ENCODE measurements at places on chromosomes 5 and 9.
A peak's percentile ranks its signal among the peaks of the same experiment; 100 is the strongest.

DNA sequence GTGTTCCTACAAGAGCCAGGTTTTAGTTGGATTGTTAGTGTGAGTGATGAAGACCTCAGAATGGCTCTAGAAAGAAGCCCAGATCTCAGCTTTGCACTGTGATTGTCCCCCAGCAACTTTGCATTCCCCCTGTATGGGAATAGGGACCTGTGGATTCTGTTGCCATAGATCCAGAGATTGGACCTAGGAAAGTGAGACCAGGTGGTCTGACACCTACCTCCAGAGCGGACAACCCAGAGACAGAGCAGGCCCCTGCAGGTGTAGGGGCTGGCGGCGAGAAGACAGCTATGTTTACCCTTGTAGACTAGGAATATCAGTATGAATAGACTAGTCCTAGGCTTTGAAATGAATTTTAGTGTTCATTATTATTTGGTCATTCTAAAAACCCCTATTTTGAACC is 53.6 kb downstream of the IRF1 start:
- DNase-seq = no peak

DNA sequence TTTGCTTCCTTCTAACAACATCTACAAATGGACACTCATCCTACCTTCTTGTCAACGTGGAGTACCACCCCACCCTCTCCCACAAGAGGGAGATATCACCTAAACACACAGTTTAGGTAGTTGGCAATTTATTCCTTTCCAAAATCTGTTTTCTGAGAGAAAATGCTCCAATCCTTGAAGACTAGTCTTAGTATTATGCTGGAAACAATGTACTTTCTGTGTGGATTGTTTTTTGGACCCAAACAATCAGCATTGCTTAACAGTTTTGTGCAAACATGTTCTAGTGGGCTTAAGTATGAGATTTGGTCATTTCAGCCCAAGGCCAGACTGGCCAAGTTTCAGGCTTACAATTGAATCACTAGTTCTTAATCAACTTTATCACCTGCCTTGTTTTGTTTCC is 359.1 kb downstream of the ARHGEF28 start:
- DNase-seq = no peak

DNA sequence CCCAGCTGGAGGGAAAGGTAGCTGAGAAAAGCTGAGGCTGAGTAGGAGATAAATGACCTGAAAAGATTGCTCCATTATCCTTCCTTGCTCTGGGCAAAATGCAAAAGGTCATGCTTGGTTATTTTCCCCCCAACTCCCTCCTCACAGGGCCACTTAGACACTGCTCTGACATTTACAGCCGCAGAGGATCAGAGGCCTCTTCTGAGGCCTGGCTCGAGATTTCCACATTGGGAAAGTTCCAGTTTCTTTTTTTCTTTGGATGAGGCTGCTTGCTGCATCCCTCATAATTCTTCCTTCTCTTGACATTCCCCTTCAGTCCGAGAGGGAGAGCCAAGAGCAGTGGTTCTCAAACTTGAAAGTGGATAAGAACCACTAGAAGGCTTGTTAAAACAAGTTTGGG is 60.1 kb upstream of the HSPA9 start:
- no peak for DNase-seq

DNA sequence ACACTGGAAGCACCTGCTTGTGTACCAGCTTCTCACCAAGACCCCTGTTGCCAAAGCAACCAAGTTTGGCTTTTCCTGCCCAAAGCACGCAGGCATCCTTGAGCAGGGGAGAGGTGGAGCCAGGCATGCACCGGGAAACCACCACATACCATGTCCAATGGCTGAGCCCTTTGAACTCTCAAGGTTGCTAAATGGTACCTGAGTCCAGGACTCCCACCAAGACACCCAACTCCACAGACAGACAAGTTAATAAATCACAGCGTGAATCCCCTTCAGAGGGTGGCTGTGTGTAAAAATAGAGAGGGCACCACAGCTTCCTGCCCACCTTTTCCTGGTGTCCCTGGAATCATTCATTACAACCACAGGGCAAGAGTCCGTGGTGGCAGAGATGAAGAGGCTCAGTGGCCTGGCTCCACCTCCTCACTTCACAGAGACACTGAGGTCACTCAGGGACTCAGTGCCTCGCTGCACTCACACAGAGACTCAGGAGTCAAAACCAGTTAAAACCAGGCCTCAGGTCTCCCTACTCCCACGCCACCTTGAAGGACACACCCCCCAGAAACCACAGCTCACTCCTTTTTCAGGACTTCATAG is 143.7 kb downstream of the C5orf15 start:
- no peak for DNase-seq

DNA sequence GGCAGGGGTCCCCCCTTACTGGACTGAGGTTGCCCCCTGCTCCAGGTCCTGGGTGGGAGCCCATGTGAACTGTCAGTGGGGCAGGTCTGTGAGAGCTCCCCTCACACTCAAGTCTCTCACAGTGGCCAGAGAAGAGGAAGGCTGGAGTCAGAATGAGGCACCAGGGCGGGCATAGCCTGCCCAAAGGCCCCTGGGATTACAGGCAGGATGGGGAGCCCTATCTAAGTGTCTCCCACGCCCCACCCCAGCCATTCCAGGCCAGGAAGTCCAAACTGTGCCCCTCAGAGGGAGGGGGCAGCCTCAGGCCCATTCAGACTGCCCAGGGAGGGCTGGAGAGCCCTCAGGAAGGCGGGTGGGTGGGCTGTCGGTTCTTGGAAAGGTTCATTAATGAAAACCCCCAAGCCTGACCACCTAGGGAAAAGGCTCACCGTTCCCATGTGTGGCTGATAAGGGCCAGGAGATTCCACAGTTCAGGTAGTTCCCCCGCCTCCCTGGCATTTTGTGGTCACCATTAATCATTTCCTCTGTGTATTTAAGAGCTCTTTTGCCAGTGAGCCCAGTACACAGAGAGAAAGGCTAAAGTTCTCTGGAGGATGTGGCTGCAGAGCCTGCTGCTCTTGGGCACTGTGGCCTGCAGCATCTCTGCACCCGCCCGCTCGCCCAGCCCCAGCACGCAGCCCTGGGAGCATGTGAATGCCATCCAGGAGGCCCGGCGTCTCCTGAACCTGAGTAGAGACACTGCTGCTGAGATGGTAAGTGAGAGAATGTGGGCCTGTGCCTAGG is at the start of gene CSF2:
TSS of gene CSF2 (plus strand) at position 559 of the 783 bp plus-strand sequence. CDS start at position 594, 35 bp downstream.
- no peak for DNase-seq

GRCh38 chr9:127202461-127203169 is 62.0 kb upstream of the GARNL3 start:
- no peak for DNase-seq

GRCh38 chr5:115349001-115349817 is 52.8 kb upstream of the CCDC112 start:
- no peak for DNase-seq

- DNase-seq = peak; percentile 97
These were observed 51.1 kb downstream of the C9orf152 start for GRCh38 chr9:110156902-110157301.

DNA sequence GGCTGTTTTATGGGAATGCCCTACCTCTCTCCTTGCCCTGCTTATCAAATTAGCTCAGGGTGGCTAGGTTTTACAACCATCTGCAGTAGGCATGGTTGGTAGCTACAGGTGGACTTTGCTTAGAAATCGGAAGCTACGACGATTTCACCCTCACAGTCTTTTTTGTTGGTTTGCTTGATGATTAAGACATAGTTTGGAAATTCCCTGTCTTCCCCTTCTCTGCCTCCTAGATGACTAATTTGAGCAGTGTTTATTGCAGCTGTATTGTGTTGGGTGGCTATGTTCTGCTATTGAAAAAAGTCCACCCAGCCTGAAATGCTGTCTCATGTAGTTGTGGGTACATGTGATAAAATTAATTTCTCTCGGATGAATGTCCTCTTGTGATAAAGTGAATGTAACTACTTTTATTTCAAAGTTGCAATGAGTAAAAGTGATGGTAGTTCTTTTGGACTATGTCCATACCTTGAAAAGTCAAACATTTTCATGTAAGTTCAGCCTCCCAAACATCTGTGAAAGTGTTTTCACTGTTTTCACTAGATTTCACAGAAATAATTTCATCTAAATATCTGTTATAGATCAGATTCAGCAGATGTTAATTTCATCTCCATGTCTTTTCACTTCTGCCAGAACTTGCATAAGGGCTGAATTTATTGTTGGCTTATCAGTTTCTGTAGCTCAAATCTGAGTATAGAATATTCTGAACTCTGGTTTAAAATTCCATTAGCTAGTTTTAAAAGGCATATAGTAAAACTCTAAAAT is 37.3 kb upstream of the FYB1 start:
- no peak for DNase-seq

- DNase-seq = no peak
These were observed 40.7 kb upstream of the PPP2R2B start for GRCh38 chr5:146919304-146919703.

GRCh38 chr9:38000332-38000731 is 68.7 kb downstream of the SHB start:
- DNase-seq = no peak

DNA sequence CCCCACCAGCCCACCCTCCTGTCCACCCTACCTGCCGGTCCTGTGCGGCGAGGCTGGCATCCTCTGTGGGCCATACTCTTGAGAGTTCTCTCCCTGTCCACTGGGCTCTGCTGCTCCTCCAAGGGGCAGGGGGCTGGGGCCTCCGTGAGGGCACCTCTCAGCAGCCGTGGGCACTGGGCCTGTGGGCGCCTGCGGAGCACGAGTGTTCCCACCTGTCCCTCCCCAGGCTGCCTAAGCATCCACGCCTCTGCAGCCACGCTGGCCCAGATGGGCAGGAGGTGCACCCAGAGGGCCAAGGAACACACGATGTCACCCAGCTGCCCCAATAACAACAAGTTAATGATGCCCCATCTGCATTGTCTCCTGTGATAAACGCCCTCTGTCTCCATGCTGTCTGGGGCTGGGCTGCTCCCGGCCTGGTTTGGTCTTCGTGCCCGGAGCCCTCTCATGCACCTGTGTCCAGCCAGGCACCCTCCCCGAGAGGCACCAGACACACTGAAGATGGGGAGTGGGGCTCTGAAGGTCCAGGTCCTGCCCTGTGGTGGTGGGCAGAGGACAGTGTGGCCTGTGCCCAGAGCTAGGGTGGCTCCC is 114.5 kb downstream of the RXRA start:
- no peak for DNase-seq

DNA sequence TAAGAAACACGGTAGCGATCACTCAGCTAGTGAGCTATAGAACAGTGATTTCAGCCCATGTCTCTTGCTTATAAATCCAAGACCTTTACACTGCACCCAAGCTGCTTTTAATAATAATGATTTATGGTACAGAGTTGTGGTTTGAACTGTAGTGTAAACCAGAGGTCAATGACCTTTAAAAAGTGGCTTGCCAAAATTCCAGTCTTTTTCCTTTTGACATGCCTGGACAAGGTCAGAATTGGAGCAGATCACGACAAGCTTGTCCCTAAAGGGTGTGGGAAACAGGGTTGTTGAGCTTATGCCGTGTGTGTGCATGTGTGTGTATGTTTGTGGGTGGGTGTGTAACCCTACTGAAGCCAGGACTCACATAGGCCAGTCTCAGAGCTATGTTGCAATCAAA is 225.3 kb upstream of the CLINT1 start:
- DNase-seq = no peak

- DNase-seq = no peak
These were observed 18.9 kb upstream of the GPX8 start for GRCh38 chr5:55140908-55141665.

DNA sequence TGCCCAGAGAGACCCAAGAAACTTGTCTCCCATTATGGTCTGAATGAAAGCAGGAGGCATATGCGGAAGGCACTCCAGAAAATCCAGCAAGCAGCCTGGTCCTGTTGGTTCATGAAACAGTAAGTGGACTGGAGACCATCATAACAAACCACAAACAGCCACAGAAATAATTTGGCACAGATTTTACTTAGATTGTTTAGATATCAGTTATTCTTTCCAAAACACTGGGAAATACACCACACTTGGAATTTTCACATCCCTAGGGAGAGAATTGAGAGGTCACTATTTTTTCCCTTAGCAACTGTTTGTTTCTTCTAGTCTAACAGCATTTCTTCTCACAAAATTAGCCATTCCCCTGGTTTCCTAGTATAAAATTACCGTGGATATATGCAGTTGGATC is 300.8 kb downstream of the OSTF1 start:
- DNase-seq = no peak

GRCh38 chr9:86766912-86767311 is 180.4 kb downstream of the GAS1 start:
- no peak for DNase-seq

DNA sequence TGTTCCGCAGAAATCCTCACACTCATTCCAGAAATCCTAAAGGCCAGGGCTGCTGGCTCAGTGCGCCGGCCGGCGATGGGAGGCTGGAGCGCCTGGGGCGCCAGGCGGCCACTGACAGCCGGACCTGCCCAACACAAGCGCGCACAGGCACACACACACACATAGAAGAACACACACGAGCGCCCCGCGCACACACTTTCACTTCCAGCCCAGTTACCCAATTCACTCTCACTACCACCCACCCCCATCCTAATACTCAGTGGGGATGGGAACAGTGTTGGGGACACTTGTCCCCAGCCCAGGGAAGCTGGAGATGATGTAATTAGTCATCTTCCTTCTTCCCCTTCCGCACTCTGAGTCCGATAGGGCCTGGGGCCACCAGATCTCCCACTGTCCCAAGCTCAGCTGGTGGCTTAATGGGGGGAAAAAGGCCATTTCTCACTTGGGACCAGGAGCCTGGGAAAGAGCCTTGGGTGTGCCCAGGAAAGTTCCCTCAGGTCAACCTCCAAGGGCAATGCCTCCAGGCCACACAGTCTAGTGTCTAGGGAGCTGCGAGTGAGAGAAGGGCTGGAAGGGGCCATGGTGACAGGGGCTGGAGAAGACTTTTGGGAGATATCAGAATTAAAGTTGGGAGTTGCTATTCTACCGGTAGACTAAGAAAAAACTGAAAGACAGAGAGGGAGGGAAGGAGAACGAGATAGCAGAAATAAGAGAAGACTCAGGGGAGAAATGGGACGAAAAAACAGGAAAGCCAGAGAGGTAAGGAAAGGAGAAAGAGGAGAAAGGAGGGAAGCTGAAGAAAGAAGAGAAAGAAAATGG is 1.7 kb downstream of the EBF1 start:
- DNase-seq = no peak

- DNase-seq = peak; percentile 6
These were observed 24.1 kb downstream of the ITK start for GRCh38 chr5:157204765-157205164.

DNA sequence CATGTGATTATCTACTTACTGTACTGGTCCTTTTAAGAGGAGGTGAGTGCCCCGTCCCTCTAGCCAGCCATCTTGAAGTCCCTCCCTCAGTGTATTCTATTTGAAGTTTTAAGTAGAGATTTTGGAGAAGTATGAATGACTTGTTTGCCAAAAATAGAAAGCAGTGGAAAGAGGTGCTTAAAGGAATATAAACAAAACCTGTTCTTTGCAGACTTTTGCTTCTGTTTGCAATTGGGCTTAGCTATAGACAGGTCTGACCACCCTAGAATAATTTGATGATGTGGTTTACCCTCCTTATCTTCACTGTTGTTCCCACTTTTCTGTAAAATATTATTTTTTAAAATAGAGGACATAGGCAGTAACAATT is 21.2 kb downstream of the OSMR start:
- no peak for DNase-seq

DNA sequence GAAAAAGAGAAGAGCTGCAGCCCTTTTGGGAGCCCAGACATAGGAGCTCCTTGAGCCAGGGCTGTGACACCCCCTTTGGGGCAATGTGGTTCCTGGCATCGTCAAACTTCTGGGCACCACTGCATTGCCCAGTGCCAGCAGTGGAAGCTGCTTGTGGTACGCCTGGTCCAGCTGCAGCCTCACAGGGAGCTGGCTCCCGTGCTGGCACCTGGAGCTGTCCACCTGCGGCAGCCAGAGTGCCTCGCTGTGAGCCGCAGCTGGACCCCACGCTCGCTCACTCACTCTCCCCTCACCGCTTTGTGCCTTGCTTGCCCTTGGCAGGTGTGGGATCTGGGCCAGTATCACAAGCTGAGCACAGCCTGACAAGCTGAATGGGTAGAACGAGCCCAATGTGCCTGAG is 1150.8 kb upstream of the CDH6 start:
- no peak for DNase-seq
